ENCODE measurements at places on chromosomes 3 and 15. TPM values are rescaled to one million over a fixed set of nuclear protein-coding genes. Genes with fewer than 3 reads are reported as not detected.

Gene CD276
- 3.6 TPM for total RNA-seq

Gene CEP97
- 7.1 TPM for total RNA-seq

Gene PPM1L
- 0.31 TPM for total RNA-seq

Gene MINAR1
- total RNA-seq, result 0.72 TPM

Gene RARB
- 0.16 TPM for total RNA-seq

Gene TM4SF18
- not detected for total RNA-seq

Gene LPP
- total RNA-seq, result 0.40 TPM

Gene GOLGA8R
- 0.04 TPM for total RNA-seq

Gene LMCD1
- not detected for total RNA-seq

Gene PTH1R
- total RNA-seq, result not detected

Gene MYD88
- total RNA-seq, result 33.1 TPM

Gene ARPP21
- not detected for total RNA-seq

Gene FBXO40
- not detected for total RNA-seq

Gene CLEC3B
- total RNA-seq, result not detected

Gene RAB6B
- total RNA-seq, result 11.4 TPM

Gene GOLIM4
- 27.0 TPM for total RNA-seq

Gene SCN11A
- not detected for total RNA-seq

Gene APOD
- 0.33 TPM for total RNA-seq

Gene PAQR9
- total RNA-seq, result 0.58 TPM

Gene JAGN1
- 57.2 TPM for total RNA-seq

Gene SOX2
- 0.13 TPM for total RNA-seq

Gene NLGN1
- not detected for total RNA-seq

Gene SHF
- total RNA-seq, result 1.4 TPM

Gene ENTPD3
- total RNA-seq, result 0.44 TPM

Gene GPR62
- total RNA-seq, result not detected

Data from K562 (cell line).